ENCODE measurements at places on chromosomes 12 and 14.

DNA sequence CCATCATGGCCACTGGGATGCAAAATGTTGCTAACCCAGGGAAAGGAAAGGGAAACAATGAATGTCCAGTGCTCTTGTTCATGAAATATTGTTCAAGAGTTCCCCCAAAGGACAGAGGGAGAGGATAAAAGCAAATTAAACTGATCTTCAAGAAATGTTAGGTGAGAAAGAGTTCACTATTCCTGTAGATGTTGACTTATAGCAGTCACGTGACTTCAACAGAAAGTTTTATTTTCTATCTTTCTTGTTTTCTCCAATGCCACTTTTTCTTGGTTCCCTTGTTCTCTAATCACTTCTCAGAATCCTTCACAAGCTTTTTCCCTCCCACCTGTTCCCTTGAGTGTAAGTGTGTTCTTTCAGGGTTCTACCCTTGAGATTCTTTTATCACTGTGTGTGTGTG is 245.3 kb downstream of the C12orf42 start:
- no peak for DNase-seq

- no peak for DNase-seq
These were observed 26.1 kb upstream of the MYF6 start for GRCh38 chr12:80681287-80681686.

- no peak for DNase-seq
These were observed 495.8 kb upstream of the GARIN6 start for GRCh38 chr12:99151744-99152143.

DNA sequence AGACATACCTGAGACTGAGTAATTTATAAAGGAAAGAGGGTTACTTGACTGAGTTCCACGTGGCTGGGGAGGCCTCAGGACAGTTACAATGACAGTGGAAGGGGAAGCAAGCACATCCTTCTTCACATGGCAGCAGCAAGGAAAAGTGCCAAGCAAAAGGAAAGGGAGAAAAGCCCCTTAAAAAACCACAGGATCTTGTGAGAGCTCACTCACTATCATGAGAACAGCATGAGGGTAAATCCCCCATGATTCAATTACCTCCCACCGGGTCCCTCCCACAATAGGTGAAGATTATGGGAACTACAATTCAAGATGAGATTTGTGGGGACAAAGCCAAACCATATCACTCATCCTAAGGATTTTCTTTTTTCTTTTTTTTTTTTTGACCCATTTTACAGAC is 177.8 kb upstream of the EEA1 start:
- no peak for DNase-seq

GRCh38 chr12:57116580-57117281 is 5.6 kb upstream of the STAT6 start:
- DNase-seq, result no peak

DNA sequence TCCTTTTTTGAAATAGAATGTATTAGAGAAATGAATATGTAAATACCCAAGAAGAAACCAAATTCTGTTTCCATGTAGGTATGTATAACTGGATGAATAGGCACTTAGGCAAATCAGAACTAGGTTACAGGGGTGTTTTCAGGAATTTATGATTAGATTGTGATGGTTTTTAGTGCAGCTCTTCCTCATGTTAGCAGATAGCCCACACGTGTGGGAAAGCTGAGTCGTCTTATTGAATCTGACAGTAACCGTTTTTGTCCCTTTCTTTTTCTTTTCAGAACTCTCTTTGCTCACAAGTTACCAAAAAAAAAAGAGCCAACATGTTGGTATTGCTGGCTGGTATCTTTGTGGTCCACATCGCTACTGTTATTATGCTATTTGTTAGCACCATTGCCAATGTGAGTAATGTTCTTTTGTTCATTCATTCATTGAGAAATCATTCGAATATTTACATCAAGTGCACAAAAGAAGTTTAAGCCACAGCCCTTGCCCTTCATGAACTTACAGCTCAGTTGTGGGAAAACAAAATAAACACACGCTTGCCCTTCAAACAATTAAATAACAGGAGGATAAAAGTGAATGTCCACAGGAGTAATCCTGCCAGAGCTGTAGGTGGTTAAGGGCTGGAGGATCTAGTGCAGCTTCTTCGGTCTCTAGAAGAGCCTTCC is 14.8 kb downstream of the EMP1 start:
- DNase-seq, result no peak

- no peak for DNase-seq
These were observed 70.0 kb downstream of the FLRT2 start for GRCh38 chr14:85599939-85600338.

DNA sequence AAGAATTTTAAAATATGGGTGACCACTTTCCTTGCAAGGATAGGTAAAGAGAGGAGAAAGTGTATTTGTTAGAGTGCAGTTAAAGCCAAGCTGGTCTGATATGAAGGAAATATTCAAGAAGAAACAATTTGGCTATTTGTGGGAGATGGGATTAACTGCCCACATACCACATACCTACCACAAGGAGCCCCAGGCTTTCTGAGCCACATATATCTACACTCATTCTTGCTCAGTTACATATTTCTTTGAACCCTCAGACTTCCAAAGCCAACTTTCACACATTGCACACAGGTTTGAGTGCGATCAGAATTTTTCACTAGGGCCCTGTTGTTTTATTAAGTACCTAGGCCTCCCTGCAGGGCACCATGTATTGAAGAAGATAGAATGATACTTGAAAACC is 330.2 kb downstream of the ZFP36L1 start:
- no peak for DNase-seq

DNA sequence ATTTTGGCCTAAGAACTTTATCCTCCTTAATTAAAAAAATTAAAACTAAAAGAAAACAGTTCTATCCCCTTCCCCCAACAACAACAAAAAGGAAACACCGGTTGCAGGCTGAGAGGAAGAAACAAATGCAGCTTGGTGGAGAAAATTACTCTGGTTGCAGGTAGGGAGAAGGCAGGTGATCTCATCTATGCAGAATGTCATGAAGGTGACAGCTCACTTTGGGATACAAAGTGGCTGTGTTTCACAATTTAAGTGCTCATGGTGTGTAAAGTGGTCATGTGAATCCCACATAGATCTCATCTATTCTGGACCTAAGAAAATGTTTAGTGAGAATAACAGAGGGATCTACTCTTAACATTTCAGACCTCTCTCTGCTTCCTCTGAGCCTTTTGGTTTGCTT is 219.7 kb upstream of the PKP2 start:
- no peak for DNase-seq

DNA sequence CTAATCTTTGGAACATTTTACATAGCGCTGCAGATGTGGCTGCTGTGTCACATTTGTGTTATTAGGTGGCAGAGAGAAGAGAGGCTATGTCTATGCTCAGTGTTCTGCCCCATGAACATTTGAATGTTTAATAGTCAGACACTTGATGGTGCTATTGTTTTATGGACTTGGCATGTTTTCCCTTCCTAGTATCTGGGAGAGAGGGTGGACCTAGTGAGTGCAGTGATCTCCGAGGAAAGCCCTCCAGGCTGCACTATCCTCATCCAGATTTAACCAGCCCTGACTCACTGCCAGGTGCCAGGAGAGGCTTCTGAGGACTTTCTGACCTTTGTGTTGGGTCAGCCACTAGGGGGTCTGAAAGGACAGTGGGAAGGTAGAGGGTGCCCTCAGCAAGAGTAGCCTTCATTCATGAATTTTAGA is 24.3 kb downstream of the ZFC3H1 start:
- DNase-seq, result no peak

DNA sequence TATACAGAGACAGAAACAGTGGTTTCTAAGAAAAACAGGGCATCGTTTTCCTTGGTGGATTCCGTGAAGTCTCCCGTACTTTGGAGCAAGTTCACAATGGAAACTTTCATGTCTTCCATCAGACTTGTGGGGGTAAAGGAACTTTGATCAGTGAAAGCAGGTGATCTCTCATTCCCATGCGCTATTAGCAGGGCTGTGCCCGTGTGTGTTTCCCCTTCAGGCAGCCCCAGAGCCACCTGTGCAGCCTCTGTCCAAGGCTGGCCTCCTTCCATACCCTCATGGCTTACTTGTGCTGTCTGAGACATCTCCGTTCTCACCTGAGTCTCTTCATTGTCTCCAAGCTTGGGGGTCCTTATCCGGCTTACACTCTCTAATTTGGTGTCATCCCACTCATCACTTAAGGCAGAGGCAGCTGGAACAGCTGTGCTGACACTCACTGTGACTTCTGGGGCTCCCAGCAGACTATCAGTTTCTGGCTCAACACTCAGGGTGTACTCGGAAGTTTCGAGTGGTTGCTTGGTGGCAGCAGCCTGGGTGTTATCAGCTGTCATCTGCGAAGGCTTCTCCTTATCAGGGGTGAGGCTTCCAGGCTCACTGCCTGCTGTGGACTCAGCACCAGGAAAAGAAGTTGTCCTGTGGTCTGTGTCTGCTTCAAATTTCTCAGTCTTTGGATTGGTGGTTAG is 13.8 kb downstream of the ARMH4 start:
- no peak for DNase-seq

- no peak for DNase-seq
These were observed 101.4 kb upstream of the FKBP4 start for GRCh38 chr12:2693244-2693860.

DNA sequence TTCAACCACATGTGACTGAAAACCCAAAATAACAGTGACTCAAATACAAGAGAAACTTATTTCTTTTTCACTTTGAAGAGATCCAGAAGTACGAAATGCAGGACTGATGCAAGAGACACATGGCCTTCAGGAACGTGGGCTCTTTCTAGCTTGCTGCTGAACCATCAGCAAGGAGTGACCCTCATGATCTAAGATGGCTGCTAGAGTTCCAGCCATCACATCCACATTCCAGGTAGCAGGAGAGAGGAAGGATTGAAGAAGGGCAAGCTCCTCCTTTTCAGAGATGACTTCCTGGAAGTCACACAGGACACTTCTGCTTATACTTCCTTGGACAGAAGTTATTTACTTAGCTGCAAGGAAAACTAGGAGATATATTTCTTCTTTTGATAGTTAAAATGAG is 67.6 kb upstream of the BCL11B start:
- DNase-seq, result no peak

DNA sequence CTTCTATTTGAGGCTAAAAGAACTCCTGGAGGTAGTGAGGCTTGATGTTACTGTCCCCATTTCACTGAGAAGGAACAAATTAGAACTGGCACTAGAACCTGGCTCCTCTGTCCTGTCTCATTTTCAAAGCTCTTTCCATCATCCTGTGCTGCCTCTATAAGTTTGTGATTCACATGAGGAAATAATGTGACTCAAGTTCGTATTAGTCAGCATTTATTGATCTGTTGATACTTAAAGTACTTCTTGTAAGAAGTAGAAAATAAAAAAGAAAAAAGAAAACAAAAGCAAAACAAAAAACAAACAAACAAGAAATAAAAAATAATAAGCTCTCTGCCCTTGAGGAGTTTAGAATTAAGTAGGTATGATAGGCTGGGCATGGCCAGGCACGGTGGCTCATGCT is 2.3 kb upstream of the ESPL1 start:
- DNase-seq, result no peak

GRCh38 chr12:96196781-96197180 is 2.6 kb downstream of the ELK3 start:
- no peak for DNase-seq

DNA sequence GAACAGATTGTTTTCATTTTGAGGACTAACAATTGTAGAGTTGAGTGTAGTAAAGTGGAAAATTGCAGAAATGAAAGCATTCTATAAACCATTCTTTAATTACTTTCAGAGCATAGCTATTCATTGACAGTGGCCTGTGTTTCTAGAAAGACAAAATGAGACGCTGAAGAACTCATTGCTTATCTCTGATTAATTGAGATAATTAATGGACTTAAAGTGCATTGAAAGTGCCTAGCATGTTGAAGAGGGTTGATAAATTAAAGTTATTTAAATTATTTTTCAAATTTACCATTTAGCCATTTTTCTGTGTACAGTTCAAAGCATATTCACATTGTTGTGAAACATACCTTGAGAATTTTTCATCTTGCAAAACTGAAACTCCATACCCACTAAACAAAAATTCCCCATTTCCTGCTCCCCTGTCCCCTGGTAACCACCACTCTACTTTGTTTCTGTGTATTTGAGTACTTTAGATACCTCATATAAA is 57.4 kb downstream of the DAAM1 start:
- DNase-seq, result no peak

DNA sequence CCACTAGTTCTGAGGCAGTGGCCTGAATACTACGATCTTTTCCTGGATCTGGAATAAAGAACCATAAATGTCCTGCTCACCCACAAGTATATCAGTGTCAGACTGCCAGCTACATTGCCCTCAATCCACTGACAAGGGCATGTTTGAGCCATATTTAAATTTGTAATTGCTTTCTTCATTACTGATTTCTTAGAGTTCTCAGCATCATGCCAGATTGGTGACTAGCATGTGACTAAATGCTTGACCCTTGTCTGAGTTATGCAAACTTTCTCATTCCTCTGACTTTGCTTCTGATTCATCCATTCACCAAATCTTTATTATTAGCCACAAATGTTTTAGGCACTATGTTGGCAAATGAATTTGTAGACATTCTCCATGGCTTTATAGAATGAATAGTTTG is 143.6 kb upstream of the SLC16A7 start:
- no peak for DNase-seq

DNA sequence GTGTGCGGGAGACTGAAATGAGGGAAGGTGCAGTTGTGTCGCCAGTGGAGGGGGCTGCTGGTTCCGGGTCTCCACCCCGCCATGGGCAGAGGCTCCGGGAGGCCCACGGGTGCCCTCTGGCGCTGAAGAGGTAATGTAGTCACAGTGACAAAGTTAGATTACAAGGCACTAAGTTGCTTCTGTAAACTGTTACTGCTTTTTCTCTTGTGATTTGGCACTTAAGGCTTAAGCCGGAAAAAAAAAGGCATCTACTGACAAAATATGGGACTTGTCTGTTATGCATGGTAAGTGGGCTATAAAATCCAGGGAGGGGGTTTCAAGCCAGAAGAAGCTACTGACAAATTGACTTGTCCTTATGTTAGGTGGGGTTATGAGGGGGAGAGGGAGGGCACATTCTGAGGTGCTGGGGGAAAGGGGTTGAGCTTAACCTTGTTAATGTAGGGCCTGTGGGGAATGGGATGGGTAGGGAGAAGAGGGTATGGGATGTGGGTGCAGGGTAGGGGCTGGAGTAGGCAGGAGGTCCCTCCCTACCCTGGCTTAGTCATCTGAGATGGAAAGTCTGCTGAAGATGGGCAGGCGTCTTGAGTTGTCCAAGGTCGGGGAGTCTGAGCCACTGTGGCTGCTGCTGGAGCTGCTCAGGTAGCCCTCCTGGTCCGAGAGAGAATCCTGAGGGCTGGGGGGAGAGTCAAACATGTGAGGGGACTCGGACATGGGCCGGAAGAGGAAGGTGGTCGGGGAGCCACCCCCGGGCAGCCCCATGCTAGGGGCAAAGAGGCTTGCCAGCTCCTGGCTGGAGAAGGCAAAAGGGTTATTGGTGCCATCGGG is 3.7 kb downstream of the ZFP36L1 start:
- DNase-seq, result peak; percentile 78

GRCh38 chr14:99541211-99541610 is 60.0 kb downstream of the CCNK start:
- no peak for DNase-seq

DNA sequence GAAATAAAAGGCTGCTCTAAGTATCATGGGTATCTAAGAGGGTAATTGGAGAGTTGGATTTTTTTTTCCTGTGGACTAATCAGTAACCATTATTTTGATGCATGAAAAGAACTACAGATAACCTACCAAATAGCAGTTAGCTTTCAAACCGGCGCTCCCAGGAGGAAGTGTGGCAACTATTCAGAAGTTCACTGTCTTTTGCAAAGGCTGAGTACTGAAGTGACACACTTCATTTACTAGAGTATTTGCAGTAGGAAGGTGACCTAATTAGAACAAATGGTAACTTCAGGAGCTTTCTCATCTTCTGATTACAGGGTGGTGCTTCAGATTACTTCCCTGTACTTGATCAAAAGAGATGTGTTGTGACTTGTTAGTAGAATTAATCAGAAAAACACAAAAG is 87.7 kb downstream of the PELI2 start:
- DNase-seq, result no peak
